HCEC 1CT (cell line): ENCODE measurements at places on chromosomes 1 and 21.

DNA sequence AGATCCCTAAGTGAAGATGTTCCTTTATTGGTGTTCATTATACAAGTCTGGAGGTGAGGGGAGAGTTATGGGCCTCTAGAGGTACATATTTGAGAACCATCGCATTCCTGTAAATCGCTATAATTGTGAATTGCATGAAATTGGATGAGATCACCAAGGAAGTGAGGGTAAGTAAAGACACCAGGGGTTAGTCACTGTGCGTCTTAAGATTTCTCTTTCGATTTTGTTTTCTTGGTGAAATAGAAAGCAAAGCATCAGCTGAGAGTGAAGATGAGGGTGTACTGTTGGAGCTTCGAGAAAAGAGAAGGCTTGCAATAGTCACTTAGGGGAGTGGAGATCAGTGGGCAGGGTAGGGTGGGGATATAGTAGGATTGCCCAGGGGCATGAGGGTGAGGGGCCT, 82.1 kb downstream of the RAVER2 start:
- DNase-seq, result no peak

DNA sequence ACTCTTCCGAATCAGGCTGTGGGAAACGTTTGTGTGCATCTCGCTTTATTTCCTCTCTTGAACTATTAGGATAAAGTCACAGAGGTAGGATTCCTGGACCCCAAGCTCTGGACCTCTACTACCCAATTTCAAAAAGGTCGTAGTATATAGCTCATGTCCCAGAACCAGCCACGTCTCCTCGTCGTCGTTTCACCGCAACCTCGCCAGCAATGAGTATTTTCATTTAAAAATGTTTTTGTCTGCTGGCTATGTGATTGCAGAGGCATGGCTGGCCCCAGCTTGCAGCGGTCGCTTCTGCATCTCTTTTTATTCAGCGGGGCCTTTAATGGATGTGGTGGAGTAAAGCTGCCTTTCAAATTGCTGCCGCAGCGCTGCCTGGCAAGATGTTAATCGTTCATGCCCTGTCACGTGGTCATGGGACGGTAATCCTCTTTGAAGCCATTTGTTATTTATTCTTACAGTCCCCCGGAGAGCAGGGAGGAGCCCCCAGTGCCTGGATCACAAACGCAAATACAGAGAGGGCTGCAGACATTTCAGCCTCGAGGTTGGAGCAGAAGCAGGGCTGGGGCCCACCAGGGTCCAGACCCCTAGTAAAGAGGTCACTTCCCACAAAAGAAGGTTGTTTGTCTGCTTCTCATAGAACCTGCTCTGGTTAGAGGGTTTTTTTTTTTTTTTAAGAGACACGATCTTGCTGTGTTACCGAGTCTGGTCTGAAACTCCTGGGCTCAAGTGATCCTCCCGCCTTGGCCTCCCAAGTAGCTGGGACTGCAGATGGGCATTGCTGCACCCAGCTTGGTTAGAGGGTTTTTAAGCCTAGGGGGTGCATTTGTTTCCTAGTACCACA, 11.6 kb upstream of the NPHP4 start:
- DNase-seq, result no peak

DNA sequence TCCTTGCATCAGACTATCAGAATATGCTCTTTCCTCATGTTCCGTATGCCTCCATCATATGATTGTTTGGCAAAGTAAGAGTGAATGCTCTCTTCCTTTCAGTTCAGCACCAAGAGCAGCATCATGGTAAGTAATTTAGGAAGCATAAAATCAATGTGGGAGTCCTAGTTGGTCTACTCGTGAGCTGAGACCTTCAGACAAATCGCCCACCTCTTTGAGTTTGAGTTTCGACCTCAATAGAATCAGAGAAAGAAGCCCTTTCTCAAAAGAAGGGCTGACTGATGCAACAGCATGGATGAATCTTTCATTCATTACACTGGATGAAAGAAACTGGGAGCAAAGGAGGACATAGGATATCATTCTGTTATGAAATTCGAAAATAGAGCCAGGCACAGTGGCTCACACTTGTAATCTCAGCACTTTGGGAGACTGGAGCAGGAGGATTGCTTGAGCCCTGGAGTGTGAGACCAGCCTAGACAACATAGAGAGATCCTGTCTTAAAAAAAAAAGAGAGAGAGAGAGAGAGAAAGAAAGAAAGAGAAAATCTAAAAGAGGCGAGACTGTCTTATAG, 112.5 kb downstream of the ZC3H11B start:
- DNase-seq, result no peak

DNA sequence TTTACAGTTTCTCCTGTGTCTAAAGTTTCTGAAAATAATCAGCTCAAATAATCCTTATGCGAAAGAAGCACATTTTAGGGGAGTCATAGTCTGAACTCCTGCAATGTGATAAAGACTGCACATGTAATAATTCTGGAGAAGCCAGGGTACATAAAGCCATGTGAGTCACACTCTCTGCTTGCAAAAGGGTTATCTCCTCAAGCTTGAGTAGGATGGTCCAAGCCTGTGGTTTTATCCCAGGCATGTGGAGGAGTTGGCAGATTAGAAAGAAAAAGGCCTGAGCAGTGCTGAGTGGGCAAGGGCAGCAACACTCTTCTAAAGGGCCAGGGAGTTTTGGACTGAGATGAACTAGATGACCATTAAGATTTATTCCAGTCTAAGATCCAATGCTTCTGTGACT, 220.4 kb downstream of the RHOU start:
- no peak for DNase-seq

DNA sequence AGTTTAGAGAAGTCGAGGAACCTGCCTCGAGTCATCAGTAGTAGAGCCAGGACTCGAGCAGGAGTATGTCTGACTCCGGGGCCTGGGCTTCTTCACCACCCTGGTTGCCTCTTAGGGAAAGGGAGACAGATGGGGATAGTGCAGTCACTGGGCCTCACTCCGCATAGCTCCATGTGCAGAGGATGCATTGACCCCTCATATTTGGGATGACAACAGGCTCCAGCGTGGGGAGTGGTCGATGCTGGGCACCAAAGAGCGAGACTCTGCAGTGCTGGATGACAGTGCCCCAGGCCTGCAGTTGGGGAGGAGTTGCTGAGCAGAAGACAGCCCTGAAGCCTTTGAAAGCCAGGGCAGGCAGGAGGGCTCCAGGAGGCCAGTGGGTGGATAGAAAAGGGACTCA, 20.8 kb upstream of the TENT5C start:
- DNase-seq, result no peak

GRCh38 chr1:166136222-166136621, 30.6 kb downstream of the FAM78B start:
- no peak for DNase-seq

DNA sequence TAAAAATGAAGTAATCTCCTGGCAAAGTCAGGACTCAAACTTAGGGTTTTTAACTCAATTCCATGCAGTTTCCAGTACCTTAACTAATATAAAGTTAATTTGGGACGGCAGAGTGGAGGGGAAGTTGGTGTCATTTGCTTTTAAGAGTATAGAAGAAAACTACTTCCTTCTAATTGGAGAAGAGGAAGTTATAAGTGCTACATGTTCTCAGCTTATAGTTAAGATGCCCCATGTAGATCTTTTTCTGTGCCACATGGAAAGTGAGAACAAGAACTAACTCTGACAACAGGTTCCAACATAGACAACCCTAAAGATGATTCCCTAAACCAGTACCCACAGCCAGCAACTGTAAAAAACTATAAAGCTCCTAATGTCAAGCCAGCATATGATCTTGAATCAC, 11.5 kb downstream of the RRAGC start:
- DNase-seq, result no peak

DNA sequence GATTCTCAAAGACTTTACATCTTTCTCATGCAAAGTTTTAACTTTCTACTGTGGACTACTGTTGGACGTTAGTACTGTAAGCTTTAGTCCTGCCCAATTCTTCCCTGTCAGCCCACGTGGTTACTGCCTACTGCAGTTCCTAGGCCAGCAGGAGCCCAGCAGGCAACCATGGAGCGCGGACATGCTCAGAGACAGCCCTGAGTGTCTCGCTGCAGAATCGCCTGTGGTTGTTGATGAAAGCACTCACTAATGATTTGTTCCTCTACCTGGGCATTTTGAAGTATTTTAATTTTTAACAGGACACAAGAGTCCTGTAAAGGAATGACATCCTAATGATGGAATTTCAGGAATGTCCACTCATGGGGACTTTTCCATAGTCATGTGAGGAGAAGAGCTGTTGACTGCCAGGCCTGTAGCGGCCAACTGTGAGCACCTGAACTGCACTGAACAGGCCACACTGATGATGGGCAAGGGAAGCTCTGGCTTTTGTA, 44.1 kb downstream of the PGBD5 start:
- DNase-seq, result no peak
